ENCODE measurements at places on chromosomes 13 and 19.

DNA sequence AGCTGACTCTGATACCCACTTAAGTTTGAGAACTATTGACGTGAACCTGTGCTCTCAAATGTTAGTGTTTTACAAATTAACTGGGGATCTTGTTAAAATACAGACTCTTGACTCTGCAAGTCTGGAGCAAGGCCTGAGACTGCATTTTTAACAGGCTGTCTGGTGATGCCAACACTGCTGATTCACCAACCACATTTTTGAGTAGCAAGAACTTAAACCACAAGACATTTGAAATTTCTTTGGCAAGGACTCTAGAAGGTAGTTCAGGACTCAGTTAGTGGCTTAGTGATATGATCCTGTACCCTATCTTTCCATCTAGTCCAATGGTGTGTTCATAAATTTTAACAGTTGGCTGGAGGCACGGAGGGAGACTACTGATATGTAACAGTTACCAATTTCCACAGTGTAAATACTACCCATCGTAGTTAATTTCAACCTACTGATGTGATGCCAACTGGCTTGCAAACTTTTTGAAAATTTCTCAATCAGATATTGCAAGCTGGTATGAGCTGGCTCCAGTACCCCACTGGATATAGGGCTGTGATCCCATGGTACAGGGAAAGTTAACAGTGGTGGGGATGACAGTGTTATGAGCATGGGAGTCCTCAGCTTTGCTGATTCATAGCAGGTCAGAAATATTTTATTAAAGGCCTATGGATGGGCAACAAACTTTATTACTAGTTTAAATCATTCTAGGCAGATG, 255.1 kb downstream of the TBC1D4 start:
- no peak for DNase-seq

GRCh38 chr19:18845961-18846360, 14.2 kb downstream of the UPF1 start:
- no peak for DNase-seq

- no peak for DNase-seq
These were observed 65.1 kb upstream of the ATP12A start for GRCh38 chr13:24615114-24615513.

DNA sequence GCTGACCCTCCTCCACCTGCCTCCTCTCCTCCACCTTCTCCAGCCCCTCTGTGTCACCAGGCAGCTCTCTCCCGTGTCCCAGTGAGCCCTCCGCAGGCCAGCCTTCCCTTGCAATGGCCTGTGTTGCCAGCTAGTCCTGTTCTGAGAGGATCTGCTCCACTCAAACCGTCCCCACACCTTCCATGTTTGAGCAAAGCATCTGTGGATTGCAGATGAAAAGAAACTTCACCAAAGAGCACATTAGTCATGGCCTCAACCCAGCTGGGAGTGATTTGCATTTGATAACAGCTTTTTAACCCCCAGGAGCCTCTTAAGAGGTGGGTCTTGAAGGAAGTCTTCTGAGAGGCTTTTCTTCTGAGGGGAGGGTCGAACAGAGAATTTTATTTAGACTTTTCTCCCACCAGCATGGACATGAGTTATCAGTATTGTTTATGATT, 72.8 kb downstream of the COL4A2 start:
- no peak for DNase-seq

DNA sequence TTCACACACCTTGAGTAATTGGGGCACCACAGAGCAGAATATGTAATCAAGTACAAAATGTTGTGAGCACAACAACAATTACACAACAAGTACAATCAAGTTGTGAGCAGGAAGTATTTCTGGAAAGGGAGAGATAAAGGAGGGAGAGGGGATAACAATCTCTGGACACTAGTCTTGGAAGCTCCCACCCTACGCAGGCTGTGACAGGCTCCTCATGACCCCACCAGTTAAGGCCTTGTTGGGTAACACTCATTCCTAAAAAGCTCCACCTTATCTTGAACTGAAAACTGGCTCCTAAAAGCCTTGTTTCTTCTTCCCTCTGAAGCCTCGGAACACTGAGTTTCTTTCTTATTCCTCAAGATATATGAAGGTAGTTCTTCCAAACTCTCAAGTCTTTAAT, 806.0 kb downstream of the UQCRFS1 start:
- DNase-seq = no peak

DNA sequence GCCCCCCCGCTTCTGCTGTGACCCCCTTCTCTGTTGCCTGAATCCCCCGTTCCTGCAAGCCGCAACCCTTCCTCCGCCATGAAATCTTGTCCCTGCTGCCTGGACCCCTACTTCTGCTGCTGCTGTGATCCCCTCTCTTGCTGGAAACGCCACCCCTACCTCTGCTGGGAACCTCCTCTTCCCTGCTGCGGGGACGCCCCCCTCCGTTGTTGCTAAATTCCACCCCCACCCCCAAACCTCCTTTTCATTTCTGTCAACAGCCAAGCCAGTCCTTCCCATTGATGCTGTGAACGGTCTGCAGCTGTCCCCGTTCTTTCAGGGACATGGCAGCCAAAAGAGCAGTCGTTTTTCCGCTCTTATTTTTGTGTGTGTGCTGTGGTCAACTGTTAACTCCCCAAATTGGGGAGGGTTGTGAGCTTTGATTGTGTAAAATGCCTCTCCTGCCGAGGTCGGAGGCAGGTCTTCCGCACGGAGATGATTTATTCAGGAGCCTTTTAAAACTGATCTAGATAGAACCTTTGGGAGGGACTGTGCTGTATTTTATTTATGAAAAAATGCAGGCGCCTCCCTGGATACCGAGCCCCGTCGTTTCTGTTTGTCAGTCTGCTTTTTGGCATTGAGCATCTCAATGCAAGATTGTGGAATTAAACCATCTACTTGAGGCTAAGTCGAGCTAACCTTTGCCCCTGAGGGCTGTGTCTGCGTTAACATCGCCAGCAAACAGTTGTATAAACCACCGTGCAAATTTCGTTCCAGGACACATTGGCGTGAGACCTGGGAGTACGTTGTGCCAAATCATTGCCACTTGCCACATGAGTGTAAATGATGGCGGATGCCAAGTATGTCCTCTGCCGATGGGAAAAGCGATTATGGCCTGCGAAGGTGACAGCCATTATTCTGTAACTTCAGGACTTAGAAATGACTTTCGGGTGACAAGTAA, 27.9 kb upstream of the NDUFS7 start:
- peak; percentile 80 for DNase-seq

GRCh38 chr19:48095612-48096175, 14.9 kb downstream of the PLA2G4C start:
- DNase-seq = no peak

GRCh38 chr13:29170436-29171082, 350.4 kb downstream of the MTUS2 start:
- no peak for DNase-seq

GRCh38 chr19:48169939-48170803, at the start of the genes LIG1 and ZSWIM9:
Gene LIG1, minus strand, starts transcription at chr19:48170344. Its CDS starts 4,778 bp downstream, at chr19:48165566.
Gene ZSWIM9, plus strand, starts transcription at chr19:48170680. Its CDS starts 1,123 bp downstream, at chr19:48171803.
- peak; percentile 98 for DNase-seq

DNA sequence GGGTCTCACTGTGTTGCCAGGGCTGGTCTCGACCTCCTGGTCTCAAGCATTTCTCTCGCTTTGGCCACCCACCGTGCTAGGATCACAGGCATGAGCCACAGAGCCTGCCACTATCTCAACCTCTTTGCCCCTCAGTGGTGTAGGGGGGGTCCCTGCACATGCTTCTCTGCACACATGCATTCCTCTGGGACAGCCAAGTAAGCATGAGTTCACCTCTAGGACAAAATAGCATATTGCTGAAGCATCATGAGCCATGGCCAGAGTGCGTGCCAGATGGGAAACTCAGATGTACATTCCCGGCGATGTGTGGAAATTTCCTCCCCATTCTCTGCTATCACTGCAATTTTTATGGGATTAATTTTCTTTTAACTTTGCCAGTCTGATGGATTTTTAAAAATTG, 23.1 kb downstream of the CHAF1A start:
- no peak for DNase-seq

- DNase-seq = no peak
These were observed 44.8 kb downstream of the PHF11 start for GRCh38 chr13:49540552-49540951.

DNA sequence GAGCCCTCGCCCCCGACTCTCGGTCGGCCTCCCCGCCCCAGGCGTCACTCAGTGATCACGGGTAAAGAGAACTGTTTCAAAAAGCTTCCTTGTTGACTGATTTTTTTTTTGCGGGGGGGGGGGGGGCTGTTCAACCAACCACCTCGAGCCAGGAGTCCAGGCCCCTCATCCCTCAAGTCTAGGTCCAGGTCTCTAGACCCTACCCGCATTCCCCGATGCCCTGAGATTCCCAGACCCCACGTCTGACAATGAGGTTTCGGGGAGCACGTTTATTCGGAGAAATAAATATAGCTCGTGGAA, 4.3 kb downstream of the HRC start:
- no peak for DNase-seq

DNA sequence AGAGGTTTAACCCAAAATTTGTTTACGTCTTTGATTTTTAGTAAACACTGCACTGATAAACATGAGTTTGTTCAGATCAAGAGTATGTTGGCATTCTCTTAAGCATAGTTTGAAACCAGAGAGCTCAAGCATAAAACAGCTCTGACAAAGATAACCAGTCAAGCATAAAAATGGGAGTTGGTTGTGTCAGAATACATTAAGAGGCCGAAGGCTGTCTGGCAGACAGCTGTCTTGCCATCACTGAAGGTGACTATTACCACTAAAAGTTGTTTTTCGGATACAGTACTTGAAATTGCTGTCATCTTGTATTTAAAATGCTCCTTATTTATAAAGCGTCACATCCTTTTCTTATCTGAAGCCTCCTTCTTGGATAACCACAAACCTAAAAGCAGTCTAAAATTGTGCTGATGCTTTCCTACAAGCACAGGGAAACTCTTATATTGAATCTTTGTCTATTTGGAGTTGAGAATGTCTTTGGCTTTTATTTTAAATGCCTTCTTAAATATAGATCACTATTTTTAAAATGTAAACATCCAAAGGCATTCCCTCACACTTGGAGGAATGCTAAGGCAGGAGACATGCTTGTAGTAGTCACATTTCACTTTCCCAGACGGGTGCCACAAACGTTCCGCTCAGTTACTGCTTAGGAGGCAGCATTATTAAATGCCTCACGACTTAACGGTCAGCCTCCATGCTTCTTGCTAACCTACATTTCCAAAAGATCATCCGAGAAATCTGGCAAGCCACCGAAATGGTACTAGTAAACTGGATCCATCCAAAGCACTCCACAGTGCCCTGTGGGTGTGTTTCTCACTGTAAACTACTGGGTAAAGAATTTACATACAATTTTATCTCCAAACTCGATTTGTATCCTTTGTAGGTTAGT, 1.5 kb downstream of the SMAD9 start:
- peak; percentile 61 for DNase-seq

- DNase-seq = no peak
These were observed 27.6 kb downstream of the C19orf47 start for GRCh38 chr19:40320558-40320935.

GRCh38 chr19:45443462-45444317, 20.0 kb upstream of the ERCC1 start:
- DNase-seq = peak; percentile 91

- DNase-seq = peak; percentile 59
These were observed 88.8 kb downstream of the GNG7 start for GRCh38 chr19:2613507-2614295.

GRCh38 chr13:48192411-48192935, 40.5 kb upstream of the ITM2B start:
- DNase-seq = no peak

DNA sequence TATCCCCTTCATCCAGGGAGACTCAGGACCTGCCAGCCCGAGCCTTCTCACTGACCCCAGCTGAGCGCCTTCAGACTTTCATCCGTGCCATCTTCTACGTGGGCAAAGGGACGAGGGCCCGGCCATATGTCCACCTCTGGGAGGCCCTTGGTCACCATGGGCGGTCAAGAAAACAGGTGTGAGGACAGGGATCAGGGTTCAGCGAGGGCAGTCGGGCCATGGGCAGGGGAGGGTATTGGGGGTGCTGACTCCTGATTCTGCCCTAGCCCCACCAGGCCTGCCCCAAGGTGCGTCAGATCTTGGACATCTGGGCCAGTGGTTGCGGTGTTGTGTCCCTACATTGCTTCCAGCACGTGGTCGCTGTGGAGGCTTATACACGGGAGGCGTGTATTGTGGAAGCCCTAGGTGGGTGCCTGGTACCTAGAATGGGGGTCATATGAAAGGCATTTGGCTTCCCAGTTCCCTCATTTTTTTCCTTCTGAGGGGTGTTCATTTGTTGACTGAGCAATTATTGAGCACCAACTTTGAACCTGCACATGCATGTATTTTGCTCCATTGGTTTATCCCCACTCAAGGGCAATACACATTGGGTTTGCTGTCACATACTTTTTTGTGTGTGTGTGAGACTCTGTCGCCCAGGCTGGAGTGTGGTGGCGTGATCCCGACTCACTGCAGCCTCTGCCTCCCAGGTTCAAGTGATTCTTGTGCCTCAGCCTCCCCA, 3.9 kb downstream of the ANKLE1 start:
- no peak for DNase-seq

- DNase-seq = peak; percentile 95
These were observed 13.1 kb downstream of the DDX39A start for GRCh38 chr19:14405758-14406644.

DNA sequence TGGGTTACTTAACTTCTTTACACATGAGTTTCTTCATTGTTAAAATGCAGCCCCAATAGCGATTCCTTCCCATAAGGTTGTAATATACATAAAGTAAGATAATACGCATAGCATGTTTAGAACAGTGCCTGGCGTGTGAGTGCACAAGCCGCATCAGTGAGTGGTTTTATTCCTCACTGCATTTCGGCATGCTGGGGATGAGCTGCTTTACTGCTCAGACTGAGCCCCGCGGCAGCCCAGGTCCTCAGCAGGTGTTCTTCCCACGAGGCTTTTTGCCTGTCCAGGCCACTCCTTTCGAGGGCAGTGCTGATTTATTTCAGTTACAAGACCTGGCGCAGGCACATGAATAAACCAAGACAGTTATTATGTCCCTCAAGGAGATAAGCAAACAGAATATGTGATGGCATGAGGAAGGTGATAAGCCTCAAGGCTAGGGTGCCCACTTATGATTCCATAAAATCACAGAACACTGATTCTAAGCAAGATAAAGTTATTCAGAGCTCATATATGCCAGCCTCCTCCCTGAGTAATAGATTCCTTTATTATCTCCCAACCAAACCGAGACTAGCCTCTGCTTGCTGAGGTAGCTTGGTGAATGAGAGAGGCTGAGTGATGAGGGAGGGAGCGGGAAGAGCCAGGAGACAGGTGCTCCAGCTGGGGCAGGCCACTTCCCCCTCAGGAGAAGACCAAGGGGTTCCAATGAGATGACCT, 505.5 kb downstream of the DIAPH3 start:
- DNase-seq = no peak

DNA sequence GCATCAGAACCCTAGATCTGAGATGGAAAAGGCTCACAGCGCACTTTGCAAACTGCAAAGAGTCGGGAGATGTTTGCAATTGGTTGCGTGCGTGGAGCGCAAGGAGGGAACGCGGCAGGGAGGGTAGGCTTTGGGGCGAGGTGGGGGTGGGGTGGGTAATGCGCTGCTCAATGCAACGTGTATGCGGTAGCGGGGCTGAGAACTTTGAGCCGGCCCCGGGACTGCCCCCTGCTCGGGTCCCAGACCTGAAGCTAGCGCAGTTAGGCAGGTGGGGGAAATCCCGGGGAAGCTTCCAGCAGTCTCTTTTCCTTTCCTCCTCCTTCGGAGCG, 971 bp downstream of the FOSB start:
- DNase-seq = no peak

Measured in retina (tissue), 1 donor.